Smooth muscle cell of the pulmonary artery (primary cell): ENCODE measurements at places on chromosomes 4 and X. TPM values are rescaled to one million over a fixed set of nuclear protein-coding genes. Genes with fewer than 3 reads are reported as not detected.

Gene GC
- total RNA-seq = not detected in 2 replicates

Gene MAGED4
- total RNA-seq = 53.2 and 60.0 TPM in 2 replicates

Gene NCAPG
- total RNA-seq = 3.7 and 9.5 TPM in 2 replicates

Gene FAM47E
- total RNA-seq = 0.59 and 1.2 TPM in 2 replicates

Gene MAGEC3
- not detected in 2 replicates for total RNA-seq

Gene GPRASP3
- total RNA-seq = 5.9 and 6.6 TPM in 2 replicates

Gene ADGRL3
- total RNA-seq = 0.56 and 7.9 TPM in 2 replicates

Gene VGLL1
- total RNA-seq = not detected in 2 replicates

Gene CTAG1A
- total RNA-seq = not detected in 2 replicates

Gene FRMD7
- total RNA-seq = 0.03 and 0.07 TPM in 2 replicates

Gene AR
- total RNA-seq = 7.3 and 7.6 TPM in 2 replicates

Gene CLDN2
- not detected in 2 replicates for total RNA-seq

Gene TMEM255A
- total RNA-seq = 0.07 TPM in 1 of 2 replicates, not detected in the other

Gene IL15
- 2.7 and 7.6 TPM in 2 replicates for total RNA-seq

Gene CENPVL1
- total RNA-seq = not detected in 2 replicates

Gene DCHS2
- total RNA-seq = not detected in 2 replicates

Gene ASB12
- total RNA-seq = not detected in 2 replicates

Gene DGKK
- not detected in 2 replicates for total RNA-seq

Gene HSFX3
- not detected in 2 replicates for total RNA-seq

Gene TKTL1
- total RNA-seq = not detected in 2 replicates

Gene CXCL8
- 23.3 and 132 TPM in 2 replicates for total RNA-seq

Gene FMR1NB
- not detected in 2 replicates for total RNA-seq

Gene COL4A5
- total RNA-seq = 130 and 267 TPM in 2 replicates

Gene PAGE1
- not detected in 2 replicates for total RNA-seq

Gene PLP1
- total RNA-seq = 0.46 TPM in 1 of 2 replicates, not detected in the other

Gene RTL9
- total RNA-seq = 0.13 and 0.30 TPM in 2 replicates

Gene SMR3B
- total RNA-seq = not detected in 2 replicates

Gene LINC00632
- 9.7 and 13.3 TPM in 2 replicates for total RNA-seq

Gene SOD3
- total RNA-seq = 61.3 and 143 TPM in 2 replicates

Gene GRIA3
- total RNA-seq = 8.4 and 21.5 TPM in 2 replicates

Gene SMIM31
- total RNA-seq = not detected in 2 replicates

Gene ZCCHC13
- not detected in 2 replicates for total RNA-seq
